Stimulated activated CD4-positive, alpha-beta T cell treated with anti-CD3 and anti-CD28 coated beads, Interleukin-1b, Interleukin-23, amount 100 ng/mL, for 1 hour (primary cell): ENCODE measurements at places on chromosomes 5 and 9.

DNA sequence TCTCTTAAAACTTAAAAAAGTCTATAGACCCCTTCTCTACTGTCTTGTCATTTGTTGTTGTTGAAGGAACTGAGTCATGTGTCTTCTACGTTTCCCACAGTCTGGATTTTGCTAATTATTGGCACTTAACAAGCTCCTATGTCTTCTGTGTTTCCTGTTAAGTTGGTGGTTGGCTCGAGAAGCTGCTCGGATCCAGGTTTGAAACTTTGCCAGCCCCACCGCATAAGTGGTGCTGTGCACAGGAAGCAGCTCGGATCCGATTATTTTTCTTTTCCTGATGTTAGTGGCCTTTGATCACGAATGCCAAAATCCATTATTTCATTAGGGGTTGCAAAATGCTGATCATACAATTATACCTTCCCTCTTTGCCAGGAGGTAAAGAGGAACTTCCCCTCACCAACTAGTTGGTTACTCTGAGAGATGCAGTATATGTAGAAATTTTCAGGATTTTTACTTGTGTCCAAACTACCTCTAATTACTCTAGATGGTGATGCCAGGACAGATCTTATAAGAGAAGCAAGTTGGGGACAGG, 186.5 kb downstream of the NSG2 start:
- DNase-seq, result no peak

GRCh38 chr9:120438836-120439546, 141.0 kb downstream of the CDK5RAP2 start:
- no peak for DNase-seq

DNA sequence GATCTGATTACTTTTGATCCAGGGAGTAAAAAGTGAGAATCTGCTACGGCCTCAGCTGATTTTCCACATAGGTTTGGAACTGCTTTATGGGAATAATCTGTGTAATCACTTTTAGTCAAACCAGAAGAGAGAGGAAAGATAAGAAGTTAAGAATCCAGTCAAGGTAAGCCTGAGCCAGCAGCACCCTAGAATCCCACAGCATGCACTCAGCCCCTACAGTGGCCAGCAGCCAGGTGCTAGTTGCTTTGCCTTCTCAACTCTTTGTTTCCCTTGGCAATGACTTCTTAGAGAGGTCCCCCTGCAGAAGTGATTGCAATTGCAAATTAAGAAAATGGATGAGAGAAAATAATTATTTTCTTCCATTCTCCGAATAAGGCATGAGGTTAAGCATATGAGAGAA, 59.7 kb upstream of the TMED7 start:
- no peak for DNase-seq

- DNase-seq, result no peak
Observed at GRCh38 chr9:137170486-137171148, 766 bp upstream of the LRRC26 start.

DNA sequence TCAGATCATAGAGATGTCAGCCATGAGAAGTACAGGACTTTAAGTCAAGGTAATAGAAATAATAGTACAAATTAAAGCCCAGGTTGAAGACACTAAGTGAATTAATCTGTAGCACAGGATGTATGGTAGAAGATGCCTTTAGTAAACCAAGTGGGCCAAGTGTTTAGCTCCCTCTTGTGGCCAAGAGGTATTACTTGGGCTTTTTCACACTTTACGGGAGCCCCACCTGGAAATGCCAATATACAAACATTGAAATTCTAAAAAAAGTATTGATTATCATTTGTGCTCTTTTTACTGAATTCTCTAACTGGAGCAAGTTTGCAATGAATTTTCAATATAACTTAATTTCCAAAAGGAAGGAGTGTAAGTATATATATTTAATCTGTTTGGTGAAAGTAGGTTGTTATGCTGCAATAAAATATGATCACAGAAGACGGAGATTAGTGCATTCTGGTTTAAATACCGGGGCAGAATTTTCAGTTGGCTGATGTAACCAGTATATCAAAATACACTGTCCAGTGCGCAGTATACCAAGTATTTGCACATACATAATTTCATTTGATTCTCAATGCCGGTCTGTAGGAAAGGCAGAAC, 84.7 kb downstream of the PARP8 start:
- no peak for DNase-seq

- DNase-seq, result no peak
Observed at GRCh38 chr5:159359408-159359807, 29.1 kb upstream of the IL12B start.

DNA sequence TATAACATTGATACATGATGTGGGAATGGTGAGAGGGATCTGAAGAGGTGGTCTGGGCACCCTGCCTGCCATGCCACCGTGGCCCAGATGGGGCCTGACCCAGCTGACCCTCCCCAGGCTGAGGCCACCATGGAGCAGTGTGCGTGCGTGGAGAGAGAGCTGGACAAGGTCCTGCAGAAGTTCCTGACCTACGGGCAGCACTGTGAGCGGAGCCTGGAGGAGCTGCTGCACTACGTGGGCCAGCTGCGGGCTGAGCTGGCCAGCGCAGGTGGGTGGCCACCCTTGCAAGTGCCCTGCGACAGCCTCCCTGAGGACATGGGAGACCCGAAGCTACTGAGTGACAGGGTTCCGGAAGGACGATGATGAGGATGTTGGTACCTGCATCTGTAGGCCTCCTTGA, 7.2 kb downstream of the RMND5B start:
- DNase-seq, result no peak

- DNase-seq, result no peak
Observed at GRCh38 chr9:121885345-121885901, 207.7 kb downstream of the TTLL11 start.

DNA sequence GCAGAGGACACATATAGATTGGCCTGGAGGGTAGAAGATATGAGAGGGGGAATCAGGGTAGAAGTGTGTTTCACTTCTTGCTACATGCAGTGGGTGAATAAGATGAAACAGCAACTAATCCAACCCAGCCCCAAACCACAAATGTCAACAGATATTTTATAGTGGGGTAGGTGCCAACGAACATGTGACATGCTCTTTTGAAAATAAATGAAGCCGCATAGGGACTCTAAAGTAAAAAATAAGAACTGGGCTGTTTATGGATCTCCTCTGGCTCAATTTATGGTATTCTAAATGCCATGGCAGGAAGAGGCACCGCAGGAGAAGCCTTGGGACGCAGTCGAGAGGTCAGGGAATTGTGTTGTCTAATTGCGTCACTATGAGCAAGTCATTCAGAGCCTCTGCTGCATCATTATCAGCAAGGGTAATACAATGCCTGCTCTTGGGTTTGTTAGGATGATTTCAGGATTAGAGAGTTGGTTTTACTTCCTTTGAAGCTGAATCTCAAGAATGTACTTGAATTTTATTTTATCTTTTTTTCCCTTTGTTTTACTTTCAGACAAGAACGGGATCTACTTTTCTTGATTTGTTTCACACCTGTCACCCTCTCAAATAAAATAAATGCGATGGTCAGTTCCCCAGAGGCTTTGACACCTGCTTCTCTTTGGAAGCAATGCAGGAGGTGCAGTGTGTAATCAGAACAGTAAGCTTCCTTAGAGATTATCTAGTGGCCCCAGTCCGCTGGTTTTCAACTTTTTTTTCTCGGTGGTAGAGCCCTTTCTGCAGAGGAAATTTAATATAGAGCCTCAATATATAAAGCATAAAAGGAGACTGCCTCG, 375.6 kb upstream of the CLINT1 start:
- no peak for DNase-seq

DNA sequence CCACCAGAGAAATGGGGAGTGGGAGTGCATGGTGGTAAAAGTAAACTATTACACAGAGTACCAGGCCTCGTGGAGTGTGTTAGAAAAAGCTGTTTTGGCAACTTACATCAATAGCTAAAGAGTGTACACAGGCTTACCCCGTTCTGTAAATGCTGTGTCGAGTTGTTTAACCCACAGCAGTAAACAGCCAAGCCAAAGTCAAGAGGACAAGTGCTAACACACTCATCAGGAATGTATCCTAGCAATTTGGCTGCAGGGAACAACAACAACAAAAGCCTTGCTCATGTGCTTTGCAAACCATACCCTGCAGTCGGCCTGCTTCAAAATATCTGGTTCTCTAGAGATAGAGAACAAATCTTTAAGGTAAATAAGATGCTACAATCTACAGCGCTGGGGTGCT, 15.9 kb downstream of the DAP start:
- no peak for DNase-seq

DNA sequence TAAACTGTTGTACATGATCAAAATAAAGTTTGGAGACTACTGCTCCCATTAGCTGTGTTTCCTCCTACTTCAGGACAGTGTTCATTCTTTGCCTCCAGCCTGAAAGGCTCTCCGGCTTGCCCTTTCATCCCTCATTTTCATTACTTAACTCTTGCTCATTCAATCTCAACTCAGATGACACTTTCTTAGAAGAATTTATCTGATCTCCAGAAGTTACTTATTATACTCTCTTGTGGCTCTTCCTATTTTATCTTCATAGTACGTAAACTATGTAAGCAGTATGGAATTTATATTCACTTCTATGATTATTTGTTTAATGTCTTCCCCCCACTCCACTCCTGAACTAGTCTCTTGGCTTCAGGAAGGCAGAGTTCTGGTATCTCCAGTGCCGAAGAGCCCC, 1737.9 kb upstream of the C9orf72 start:
- DNase-seq, result no peak

GRCh38 chr5:1973391-1974013, 90.8 kb upstream of the IRX4 start:
- no peak for DNase-seq

- no peak for DNase-seq
Observed at GRCh38 chr9:2158766-2159430, 143.8 kb downstream of the SMARCA2 start.

GRCh38 chr5:157729858-157730257, 1.4 kb upstream of the THG1L start:
- DNase-seq, result no peak

- DNase-seq, result no peak
Observed at GRCh38 chr5:180095545-180095944, 24.0 kb upstream of the RNF130 start.

DNA sequence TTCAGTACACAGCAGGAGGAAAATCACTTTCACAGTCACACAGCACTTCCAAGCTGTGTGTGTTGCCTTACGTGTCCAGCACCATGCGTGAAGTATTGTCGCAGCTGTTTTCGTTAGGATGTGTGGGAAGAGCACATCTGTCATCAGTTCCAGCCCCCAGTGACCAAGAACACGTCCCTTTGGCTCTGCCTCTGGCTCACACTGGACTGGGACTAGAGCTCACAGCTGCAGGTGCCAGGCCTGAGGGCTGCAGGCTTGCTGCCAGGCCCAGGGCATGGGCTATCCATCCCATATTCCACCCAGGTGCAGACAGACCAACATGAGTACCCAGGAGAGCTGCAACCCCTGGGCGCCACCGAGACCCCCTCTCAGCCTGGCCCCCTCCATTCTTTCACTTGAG, 60.5 kb upstream of the ANKRD33B start:
- no peak for DNase-seq
